RPMI7951 (cell line): ENCODE measurements at places on chromosomes 4 and X.
A peak's percentile ranks its signal among the peaks of the same experiment; 100 is the strongest.

DNA sequence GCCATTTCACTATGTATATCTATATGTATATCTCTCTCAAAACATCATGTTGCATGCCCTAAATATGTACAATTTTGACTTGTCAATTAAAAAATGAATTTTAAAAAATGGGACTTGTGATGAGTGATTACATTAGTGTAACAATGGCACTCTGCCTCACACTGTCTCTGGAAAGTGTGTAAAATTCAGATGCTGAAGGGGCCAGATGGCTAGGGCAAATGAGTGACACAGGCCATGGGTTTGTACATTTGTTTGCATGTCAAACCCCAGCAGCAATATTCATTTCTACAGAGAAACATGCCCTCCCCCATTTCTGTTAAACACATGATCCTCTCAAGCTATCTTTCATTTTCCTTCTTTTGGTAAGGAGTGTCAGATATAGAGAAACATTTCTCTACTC, 8.1 kb downstream of the SCARB2 start:
- DNase-seq: no peak

DNA sequence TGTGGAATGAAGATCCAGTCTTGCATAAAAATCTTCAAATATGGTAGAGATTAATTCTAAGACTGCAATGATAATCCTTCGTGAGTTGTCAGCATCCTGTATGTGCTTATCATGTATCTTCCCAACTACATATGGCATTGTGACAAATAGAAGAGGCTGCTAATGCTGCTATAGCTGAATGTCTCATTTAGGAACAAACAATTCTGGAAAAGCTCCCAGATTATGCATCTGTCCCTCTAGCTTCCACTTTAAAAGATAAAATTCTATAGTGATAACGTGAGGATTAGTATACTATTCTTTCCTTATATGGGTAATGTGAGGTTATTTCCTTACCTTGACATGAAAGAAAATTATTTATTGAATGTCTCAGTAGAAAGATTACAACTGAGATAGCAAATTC, 930.9 kb downstream of the DMD start:
- DNase-seq: no peak

DNA sequence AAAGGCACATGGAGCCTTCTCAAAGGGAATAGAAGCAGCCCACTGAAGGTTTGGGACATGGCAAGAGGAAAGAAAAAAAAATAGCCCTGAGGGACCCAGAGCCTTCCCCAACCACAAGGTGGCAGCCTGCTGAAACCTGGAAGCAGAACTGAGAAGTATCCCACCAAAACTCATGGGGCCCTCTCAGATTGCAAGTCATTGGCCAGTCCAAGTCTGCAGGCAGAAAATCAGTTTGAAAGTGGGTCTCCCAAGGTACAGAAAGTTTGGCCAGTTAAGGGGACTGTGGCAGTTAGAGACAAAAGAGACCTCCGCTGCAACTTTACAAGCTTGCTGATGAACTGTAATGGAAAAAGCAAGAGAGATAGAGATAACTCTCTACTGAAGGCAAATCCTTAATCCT, 155.8 kb downstream of the ANTXR2 start:
- DNase-seq: peak; percentile 56

- DNase-seq: no peak
These were observed 27.3 kb upstream of the ACSL4 start for GRCh38 chrX:109760209-109760921.

DNA sequence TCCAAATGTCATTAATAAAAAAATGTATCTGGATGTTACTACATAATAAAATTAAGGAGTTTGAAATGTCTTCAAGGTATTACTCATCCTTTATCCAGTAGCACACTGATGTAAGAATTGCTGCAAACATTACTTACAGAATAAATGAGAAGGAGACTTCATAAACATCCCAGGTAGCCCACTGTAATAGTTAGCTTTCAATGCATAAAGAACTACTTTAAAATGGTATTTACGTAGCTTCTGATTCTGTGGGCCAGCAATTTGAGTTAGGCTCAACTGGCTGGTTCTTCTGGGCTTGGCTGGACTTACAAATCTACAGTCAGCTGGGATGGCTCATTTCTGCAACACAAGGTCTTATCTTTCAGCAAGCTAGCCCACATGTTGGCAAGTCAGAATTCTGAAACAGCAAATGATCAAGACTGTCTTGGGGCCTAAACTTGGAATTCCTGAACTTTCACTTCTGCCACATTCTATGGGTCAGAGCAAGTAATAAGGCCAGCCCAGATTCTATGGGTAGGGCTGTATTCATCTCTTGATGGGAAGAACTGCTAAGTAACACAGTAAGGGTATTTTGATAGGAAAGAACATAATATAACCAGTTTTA, 522.5 kb downstream of the IQCM start:
- DNase-seq: no peak

- no peak for DNase-seq
These were observed 156.5 kb downstream of the WDFY3 start for GRCh38 chr4:84809946-84810345.

DNA sequence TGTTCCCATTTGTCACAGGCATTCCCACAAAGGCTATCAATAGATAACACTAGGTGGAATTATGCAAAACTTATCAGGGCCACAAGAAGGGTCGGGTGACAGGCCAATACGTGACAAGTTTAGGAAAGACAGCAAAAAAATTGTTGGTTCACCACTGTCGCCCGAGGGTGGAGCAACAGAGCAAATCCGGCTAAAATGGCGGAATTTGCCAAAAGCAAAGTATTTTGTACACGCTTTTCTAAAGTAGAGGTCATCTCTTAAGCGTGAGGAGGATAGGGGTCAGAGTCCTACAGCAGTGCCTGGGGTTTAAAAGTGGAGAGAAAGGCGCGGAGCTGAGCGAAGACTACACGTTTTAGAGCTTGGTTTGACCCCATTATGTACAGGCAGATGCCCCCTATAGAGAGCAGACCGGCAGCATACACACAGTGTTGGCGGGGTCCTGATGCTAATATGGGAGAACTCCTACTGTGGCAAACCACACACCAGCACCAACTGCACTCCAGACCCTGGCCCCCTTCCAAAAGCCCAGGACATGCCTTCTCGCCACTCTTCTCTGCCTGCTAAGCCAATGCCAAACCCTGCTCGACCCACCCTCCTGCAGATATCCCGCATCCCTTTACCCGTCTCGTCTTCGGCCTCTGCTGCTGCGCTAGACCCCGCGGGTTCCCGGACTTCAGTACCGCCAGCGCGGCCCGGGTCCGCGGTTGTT, 733 bp downstream of the CCNA2 start:
- DNase-seq: peak; percentile 48

GRCh38 chrX:49840679-49841078, 11.6 kb downstream of the PAGE4 start:
- DNase-seq: peak; percentile 87

DNA sequence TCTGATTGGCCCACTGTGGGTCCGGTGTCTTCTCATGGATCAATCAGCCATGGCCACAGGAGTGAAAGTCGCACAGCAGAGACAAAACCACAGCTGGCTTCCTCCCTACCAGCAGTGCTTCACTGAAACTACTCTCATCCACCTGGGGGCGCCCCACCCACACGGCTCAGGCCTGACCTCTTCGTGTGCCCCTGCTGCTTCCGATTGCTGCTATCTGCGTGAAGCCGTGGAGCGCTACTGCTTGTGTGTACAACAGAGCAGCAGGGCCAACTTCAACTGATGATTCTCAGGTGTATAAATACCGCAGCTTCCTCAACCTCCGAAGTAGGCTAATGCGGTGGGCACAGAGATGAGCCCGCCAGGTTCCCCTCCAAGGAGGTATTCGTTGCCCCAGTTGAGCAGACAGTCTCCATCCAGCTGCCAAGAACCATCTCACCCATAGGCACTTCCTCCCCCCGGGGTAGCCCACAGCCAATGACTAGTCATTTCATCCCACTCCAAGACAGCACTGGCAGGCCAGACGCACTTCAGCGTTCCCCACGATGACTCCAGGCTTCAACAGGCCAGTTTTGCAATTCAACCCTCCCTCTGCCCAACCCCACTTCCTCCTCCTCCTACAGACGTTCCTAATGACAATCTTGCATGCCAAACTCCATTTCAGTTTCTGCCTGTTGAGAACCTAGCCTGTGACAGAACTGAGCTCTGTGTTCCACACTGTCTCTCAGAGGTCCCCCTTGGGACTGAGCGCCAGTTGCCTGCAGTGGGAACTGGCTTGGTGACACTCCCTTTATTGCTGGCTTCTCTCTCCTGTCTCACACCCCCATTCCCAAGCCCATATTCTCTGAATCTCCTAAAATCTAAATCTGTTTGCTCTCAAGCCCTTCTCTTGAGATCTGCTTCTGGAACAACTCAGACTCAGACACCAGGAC, 41.3 kb upstream of the ATP6AP2 start:
- peak; percentile 78 for DNase-seq

- DNase-seq: peak; percentile 2
These were observed 584.3 kb upstream of the SMIM31 start for GRCh38 chr4:164169591-164169990.

DNA sequence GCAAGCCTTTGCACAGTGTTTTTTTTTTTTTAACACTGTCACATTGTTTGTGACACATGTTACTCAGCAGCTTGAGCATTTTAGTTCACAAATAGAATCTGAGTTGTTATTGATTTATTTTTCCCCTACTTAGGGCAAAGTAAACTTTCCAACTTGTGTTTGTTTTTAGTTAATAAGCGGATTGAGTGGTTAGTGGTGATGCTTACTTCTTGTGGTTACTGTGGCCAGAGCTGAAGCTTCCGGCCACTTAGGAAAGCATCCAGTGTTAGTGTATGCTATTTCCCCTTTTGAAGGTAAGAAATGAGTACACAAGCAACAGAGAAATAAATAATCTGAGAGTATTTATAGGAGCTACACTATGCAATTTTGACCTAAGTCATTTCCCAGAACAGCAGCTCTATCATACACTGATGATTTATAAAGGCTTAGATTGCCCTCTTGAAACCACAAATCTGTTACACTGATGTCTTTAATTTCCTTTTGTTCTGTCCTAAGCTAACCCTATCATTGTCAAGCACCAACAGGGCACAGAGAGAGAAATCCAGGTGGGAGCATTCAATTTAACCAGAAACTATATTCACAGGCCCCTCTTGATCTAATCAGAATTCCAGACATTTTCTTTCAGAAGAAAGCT, 2464.6 kb downstream of the PCDH7 start:
- DNase-seq: peak; percentile 3

DNA sequence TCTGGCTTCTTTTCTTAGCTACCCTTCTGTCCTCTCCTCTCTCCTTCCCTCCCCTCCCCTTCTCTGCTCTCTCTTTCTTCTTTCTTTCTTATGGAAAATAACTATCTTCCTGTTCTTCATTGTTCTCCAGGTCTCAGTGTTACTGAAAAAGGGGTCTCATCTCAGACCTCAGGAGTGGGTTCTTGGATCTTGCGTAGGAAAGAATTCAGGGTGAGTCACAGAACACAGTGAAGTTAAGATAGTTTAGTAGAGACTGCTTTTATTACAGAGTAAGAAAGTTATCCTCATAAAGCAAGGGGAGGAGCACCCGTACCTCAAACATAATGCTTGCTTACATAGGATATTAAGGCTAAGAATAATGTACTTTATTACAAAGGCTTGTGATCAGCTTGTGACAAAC, 31.8 kb upstream of the CWH43 start:
- DNase-seq: no peak

GRCh38 chr4:8916351-8916885, 44.8 kb upstream of the HMX1 start:
- no peak for DNase-seq

DNA sequence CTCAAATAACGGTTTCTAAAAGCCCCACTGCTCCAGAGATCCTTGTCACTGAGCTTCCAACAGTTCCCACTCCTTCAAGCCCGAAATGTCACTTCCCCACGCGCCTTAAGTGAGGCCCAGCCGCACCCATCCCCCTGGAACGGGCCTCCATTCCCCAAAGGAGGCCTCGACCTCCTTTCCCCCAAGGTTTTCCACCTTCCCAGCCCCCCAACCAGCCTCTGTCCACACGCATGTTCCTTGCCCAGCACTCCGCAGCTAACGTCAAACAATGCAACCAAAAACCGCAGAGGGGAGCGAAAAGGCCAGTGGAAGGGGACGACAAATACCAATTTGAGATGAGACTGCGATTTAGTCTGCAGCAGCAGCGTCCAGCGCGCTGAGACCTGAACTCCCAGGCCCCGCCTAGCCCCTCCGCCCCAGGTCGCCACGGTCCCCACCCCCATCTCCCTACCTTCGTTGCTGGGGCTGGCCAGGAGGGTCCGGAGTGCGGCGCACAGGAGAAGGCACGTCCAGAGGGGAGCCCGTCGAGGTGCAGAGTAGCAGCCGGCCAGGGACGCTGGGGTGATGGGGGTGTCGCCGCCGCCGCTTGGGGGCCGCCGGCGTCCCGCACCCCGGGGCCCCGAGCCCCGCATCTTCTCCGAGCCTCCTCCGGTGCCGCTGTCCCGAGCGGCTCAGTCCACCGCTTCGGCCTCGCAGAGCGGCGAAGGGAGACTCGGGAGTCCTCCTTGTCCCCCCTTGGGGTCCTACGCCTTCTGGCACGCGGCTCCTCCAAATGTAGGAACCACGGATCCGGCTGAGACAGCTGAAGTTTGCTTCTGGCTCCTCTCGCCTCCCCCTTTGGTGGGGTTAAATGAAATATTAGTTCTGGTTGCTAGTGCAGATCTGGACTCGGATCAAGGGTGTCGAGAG, 924 bp downstream of the EPHA5 start:
- no peak for DNase-seq

DNA sequence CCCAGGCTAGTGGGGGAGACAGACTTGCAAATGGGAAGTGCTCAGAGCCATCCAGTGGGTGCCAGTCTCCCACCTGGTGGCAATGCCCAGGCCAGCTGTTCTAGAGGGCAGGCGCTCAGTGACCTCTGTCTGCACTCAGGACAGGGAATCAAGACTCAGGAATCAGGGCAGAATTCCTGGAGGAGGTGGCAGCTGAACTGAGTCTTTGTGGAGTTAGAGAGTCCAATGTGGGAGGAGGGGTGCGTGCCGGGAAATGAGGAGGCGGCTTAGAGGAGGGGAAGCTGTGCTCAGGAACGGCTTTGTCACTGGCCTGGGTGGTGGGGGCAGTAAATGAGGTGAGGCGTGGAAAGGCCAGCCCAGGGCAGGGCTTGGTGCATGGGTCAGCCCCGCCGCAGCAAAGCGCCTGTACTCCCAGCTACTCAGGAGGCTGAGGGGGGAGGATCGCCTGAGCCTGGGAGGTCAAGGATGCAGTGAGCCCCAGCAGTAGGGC, 31.3 kb upstream of the SORCS2 start:
- DNase-seq: no peak

DNA sequence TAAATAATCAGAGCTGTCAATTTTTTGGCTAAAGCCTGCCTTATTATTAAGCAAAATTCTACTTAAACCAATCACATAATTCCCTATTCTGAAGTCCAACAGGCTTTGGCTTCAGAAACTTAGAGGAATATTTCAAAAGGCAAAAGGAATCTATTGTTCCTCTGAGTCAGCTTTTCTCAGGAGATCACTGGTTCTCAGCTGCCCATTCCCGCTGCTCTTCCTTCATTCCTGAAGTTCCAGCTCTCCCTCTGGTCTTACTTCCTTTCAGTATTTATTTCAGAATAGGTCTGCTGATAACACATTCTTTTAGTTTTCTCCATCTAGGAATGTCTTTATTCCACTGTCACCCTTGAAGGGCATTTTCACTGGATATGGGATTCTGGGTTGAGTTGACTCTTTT, 133.7 kb downstream of the SOWAHB start:
- peak; percentile 52 for DNase-seq

- no peak for DNase-seq
These were observed 85.5 kb downstream of the TACR3 start for GRCh38 chr4:103634236-103634635.

- DNase-seq: no peak
These were observed 6.1 kb downstream of the SLAIN2 start for GRCh38 chr4:48347282-48347921.
